ENCODE measurements at places on chromosomes 5 and 9. TPM values are rescaled to one million over a fixed set of nuclear protein-coding genes. Genes with fewer than 3 reads are reported as not detected.

Gene BTNL9
- total RNA-seq, result 5.9 TPM

DNA sequence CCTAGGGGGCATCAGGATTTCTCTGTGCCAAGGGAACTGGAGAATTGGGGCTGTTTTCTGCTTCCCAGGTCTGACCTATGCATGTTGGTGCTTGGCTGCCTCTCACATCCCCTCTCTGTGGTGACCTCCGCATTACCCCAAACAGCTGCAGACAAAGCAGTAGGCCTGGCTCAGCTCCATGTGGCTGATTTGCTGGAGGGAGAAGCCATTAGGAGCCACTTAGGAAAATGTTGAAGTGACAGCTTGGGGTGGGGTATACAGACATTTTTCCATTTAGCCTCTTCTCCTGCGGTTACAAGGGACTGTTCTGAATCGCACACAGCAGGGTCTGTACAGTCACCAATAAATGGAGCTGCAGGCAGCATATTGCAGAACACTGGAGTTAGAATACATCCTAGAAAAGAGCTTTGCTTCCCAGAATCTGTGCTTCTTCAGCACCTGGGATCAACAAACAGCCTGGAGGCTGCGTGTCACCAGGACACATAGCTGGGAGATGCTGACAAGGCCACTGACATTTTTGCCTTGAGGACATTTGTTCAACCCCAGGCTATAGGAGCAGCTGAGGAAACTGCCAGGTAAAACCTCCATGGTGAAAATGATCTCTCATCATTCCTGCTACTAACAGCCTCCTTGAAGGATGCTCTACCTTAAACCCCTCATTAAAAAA, 335.3 kb downstream of the DIRAS2 start:
- no peak for DNase-seq

Gene SLC6A19
- 0.34 TPM for total RNA-seq

Gene PCDHGC5
- total RNA-seq, result 0.87 TPM

Gene PPIC
- 11.9 TPM for total RNA-seq

GRCh38 chr5:6187501-6187900, 190.8 kb downstream of the MED10 start:
- no peak for DNase-seq

GRCh38 chr9:68751556-68751955, 46.5 kb downstream of the PIP5K1B start:
- DNase-seq, result no peak

Gene DRD1
- total RNA-seq, result 0.05 TPM

DNA sequence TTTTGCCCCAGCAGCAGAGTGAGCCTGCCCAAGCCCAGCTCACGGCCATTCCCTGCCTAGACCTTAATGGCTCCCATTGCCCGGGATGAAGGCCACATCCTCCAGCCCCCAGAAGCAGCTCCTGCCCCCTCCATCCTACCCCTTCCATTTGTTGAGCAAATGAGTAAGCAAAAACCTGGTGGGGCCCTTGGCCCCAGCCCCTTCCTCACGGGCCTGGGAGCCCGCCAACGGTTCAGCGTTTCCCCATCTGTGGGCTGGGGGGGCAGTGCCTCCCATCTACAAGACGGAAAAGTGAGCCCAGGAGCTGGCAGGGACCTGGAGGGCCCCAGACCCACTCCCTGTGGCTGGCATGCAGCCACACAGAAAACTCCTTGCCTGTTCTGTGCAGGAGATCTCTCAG, 4.4 kb downstream of the CCDC187 start:
- no peak for DNase-seq

Gene ADGRD2
- not detected for total RNA-seq

Gene SHISAL2B
- total RNA-seq, result 1.2 TPM

GRCh38 chr5:78300464-78301045, 6.1 kb upstream of the AP3B1 start:
- no peak for DNase-seq

Gene HEMGN
- not detected for total RNA-seq

DNA sequence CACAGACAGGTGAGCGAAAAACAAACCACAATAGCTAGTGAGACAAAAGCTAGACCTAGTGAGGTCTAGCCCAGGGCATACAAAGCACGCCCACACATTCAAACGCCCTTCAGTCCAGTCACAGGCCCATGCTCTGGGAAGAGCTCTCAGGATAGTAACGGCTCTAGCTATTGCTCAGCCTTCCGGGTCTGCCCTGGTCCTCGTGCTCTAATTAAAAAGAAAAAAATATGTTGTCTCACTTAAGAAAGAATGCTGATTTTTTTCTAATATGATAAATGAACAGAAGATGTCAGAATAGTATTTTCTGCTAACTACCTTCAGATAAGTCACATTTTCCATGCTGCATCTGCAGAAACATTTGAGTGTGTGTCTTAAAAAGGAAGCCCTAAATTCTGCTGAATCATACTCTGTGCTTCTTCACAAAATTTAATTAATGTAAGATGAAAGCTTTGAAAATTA, 94.5 kb downstream of the PLPP1 start:
- no peak for DNase-seq

DNA sequence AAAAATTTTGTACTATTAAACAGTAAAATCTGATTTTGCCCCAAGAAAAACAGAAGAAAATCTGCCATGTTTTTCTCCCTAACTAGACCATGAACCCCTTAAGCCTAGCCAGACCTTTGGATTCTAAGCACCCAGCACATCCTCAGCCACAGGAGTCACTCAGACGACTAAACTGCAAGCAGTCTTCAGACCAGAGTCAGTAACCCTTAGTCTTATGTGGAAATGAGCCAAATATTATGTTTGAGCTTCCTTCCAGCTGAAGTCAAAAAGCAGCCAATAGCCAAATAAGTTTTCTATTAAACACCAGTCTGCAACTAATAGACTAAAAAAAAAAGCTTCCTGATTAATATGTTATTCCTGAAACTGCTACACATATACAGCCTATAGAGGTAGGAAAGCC, 47.4 kb downstream of the GOLPH3 start:
- DNase-seq, result no peak

DNA sequence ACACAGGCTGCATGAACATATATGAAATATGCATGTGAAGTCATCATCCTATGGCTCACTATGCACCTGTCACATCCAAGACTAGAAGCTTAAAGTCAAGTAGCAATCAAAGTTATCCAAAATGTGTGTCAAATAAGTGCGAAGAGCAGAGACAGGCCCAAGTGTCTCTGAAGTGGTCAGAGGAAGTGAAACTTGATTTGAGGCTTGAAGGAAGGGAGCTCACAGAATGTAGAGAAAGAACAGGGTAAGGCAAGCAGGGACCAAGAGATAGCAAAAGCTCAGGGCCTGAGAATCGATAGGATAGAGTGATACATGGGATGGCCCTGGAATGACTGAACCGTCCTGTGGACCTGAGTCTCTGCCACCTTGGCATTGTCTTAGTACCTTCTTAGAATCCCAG, 274.3 kb upstream of the TRPC7 start:
- no peak for DNase-seq

- no peak for DNase-seq
These were observed 381.6 kb upstream of the C9orf72 start for GRCh38 chr9:27954858-27955257.

DNA sequence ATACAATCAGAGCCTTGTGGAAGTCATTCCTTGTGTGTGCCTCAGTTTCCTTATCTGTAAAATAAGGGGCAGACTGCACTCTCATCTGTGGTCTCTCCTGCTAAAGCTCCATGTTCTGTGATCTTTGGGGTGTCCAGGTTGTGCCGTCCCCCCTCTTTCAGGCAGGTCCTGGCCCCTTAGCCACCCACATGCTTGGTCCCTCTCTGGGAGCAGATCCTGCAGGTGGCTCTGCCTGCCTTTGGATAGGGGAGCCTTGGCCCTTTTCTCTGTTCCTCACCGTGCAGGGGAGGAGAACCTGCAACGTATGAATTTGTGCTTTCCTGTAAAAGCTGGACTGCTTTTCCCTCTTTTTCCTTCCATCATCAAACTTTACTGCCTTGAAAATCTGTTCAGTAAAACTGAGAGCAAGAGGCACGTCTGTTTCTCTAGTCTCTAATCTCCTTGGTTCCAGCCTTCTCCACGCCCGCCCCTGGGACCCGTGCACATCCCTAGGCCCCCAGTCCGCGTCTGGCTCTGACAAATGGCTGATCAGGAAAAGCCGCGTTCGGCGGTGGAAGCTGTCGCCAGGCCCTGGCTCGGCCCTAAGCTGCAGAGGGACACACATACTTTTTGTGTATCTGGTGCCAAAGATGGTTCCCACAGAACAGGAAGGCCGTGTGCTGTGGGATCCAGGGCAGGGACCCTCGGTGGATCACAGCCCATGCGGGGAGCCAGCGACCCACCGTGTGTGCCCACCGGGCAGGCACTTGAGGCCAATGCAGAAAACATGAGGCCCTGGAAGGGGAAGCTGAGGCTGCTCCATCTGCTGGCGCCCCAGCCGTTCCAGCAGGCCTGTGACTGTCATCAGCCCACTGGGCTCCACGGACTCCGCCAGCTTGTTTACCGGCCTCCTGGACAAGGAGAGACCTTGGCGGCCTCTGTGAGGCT, 43.4 kb upstream of the COL5A1 start:
- DNase-seq, result peak; percentile 39

DNA sequence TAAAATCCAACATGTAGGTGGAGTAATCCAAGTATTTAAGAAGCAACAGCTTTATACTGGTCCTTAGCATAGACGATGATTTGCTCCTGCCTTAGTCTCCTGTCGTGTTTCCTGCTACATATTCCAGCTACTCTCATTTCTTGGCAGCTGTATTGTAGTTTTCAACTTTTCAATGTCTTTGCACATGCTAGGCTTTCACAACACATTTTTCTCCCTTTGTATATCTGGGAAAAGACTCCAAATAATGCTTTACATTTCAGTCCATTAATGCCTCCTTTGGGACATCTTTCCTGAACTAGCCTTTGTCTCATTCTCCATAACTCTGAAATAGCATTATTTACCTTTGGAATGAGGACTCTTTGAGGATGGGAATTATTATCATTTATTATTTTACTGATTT, 508.0 kb downstream of the PTPRD start:
- no peak for DNase-seq

- DNase-seq, result no peak
These were observed 78.3 kb downstream of the PARP8 start for GRCh38 chr5:50744776-50745175.

DNA sequence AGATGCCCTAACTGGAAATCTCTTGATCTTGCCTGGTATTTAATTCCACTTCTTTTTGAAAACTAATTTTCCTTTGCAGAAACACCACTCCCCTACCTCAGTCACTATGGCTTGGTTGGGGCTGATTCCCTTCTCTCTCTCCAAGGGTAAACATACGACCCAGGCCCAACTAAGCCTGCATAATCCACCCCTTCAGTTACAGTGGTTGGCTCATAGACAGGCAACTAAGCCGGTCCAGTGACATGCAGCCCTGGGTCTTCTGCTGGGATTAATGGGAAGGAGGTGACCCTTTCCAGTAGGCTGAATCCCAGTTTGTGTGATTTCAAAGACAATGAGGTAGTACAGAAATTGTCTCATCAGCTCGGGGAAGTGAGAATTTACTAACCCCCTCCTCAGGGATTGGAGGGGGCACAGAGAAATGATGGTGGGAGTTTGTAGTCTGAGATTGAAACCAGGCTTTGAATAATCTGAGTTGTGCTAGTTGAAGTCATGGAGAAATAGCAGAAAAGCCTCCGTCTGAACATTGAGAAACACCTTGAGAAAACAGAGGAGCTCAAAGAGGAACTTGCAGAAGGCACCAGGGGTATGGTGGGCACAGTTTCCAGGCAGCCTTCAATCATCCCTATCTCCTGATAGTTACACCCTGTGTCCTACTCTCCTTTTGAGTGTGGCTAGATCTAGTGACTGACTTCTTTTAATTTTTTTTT, 148.9 kb downstream of the GCNT1 start:
- no peak for DNase-seq

GRCh38 chr5:167578977-167579692, 712.3 kb upstream of the WWC1 start:
- DNase-seq, result no peak

Gene FOXE1
- total RNA-seq, result not detected

GRCh38 chr5:104903941-104904340, 1341.4 kb upstream of the NUDT12 start:
- no peak for DNase-seq

DNA sequence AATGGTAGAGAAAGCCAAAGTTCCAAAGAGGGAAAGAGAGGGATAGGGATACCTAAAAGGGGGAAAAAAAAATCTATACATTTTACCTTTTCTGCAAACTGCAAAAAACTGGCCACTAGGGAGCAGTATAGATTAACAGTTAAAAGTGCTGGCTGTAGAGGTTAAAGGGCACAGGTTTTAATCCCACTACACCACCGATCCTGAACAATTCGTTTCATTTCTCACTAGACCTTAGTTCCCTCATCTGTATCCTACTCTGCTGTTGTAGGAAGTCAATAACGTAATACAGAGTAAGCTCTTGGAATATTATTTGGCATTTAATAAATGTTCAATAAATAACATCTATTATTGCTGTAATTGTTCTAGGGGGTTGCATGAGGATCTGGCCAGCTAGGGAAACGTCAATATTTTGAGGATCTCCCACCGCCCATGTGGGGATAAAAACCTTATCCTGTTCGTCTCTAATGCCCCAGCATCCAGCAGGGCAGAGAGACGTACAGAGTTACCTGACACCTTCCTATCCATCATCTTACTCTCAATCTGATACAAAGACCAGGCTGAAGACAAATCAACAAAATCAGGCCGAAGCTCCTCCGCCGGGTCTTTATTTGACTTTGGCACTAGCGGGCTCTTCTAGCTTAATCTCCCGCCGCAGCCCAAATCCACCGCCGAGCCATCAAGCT, 757 bp downstream of the CDC26 start:
- no peak for DNase-seq

Gene COL23A1
- total RNA-seq, result 0.06 TPM

- no peak for DNase-seq
These were observed 292.6 kb downstream of the MCTP1 start for GRCh38 chr5:94992325-94992724.

DNA sequence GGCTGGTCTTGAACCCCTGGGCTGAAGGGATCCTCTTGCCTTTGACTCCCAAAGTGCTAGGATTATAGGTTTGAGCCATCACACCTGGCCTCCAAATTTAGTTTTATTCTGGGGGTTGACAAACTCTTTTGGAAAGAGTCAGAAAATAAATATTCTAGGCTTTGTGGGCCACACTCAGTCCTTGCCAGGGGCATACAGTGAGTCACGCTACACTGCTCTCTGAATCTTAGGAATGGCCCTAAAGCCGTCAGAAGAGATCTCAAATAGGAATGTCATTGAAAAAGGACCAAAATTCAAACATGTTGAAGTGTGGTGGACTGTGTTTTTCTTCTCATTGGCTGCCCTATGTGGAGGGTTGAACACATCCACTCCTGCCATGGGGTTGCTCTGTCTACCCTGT, 127.7 kb upstream of the BASP1 start:
- DNase-seq, result no peak

GRCh38 chr9:16884373-16884772, 13.9 kb upstream of the BNC2 start:
- DNase-seq, result no peak
